Thoracic aorta (tissue), 2 donors: ENCODE measurements at places on chromosomes 16 and 17. TPM values are rescaled to one million over a fixed set of nuclear protein-coding genes. Genes with fewer than 3 reads are reported as not detected.

SDK2 gene
- total RNA-seq: 6.0 TPM

- no peak for DNase-seq
Observed at GRCh38 chr17:45700171-45701090, 83.7 kb upstream of the CRHR1 start.

PABPN1L gene
- not detected for total RNA-seq

- DNase-seq: peak; percentile 12
Observed at GRCh38 chr17:35345926-35346771, 27.3 kb downstream of the SLFN11 start.

C17orf113 gene
- total RNA-seq: 0.21 TPM

GRCh38 chr17:7225711-7226331 lies 6.1 kb downstream of the ACADVL start:
- DNase-seq: no peak

GRCh38 chr16:49855822-49856671 lies at the start of gene ZNF423:
ZNF423 (minus strand) TSS chr16:49856112; CDS start chr16:49855774, 338 bp downstream.
- DNase-seq: no peak

- DNase-seq: no peak
Observed at GRCh38 chr16:31243734-31244670, 15.8 kb upstream of the ITGAM start.
